ENCODE measurements at places on chromosomes 1 and 21. TPM values are rescaled to one million over a fixed set of nuclear protein-coding genes. Genes with fewer than 3 reads are reported as not detected.

GRCh38 chr1:34518146-34518699 is 236.6 kb upstream of the GJB5 start:
- no peak for DNase-seq

GRCh38 chr1:8381618-8382017 is 63.7 kb downstream of the SLC45A1 start:
- DNase-seq, result no peak

DNA sequence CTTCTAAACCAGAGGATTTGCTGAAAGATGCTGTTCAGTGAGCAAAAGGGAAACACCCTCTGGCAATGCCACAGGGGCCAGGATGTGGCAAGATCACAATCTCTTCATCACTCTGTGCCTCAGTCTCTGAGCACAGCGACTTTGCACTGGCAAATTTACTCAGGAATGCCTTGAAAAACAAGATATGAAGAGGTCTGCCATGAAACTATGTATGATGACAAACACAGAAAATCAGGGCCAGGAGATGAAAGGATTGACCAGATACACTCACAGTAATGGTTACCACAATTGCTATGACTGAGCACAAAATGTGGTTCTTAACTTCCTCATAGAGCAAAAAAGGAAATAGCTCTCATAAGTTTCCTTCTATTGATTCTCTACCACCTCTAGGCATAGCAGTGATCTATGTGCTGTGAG is 5.8 kb downstream of the TTC13 start:
- no peak for DNase-seq

DNA sequence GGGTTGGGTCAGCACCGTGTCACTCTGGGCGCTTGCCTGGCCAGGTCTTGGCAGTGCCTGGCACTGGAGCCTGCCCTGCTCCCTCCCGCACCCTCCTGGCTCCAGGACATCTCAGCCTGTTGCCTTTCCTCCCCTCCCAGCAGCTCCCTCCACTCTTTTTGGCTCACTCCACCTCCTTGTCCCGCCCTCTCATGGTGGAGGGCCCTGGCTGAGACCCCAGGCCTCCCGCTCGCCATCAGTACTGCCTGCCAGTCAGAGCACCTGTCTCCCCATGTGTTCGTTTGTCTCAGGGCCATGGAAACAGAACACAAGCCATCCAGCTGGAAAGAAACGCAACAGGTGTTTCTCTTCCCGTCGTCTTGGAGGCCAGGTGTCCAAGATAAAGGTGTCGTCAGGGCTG is 61.0 kb downstream of the B3GALT5 start:
- DNase-seq, result no peak

DNA sequence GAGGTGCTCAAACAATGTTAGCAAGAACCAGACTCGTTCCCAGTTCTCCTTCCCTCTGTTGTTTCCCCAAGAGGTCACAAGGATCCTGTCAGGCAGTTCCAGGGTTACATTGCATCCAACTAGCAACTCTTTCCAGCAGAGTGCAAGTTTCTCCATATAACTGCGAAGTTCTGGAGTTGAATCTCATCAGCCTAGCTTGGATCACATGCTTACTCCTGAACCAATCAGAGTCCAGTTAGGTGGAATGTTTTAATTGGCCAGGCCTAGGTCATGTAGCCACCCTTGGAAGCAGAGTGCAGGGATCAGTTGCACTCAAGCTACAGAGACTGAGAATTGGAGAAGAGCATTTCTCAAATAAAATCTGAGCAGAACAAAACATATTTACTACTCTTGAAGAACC is 15.9 kb upstream of the PIK3R3 start:
- DNase-seq, result no peak

GRCh38 chr1:156901966-156902915 is 8.7 kb downstream of the PEAR1 start:
- no peak for DNase-seq

- DNase-seq, result no peak
Measured at GRCh38 chr21:36708286-36709029, 9.5 kb downstream of the SIM2 start.

FUBP1 gene
- total RNA-seq, result 47.9 TPM

COL11A1 gene
- not detected for total RNA-seq

BARHL2 gene
- total RNA-seq, result not detected

NEGR1 gene
- total RNA-seq, result 15.7 TPM

EDARADD gene
- 0.78 TPM for total RNA-seq

PLA2G2F gene
- not detected for total RNA-seq

HSD11B1 gene
- 4.6 TPM for total RNA-seq

ANKRD35 gene
- total RNA-seq, result 1.1 TPM

Measured in Right ventricle myocardium superior (tissue), 1 donor.